ENCODE measurements at places on chromosomes 6 and 20. TPM values are rescaled to one million over a fixed set of nuclear protein-coding genes. Genes with fewer than 3 reads are reported as not detected.

Gene CCN5
- 6.7 TPM for total RNA-seq

Gene F13A1
- total RNA-seq, result 6.9 TPM

Gene OR2H2
- not detected for total RNA-seq

Gene AFG1L
- total RNA-seq, result 2.8 TPM

Gene SLC26A8
- total RNA-seq, result not detected

GRCh38 chr6:71463061-71463460, 174.4 kb downstream of the OGFRL1 start:
- no peak for DNase-seq

GRCh38 chr6:3326184-3326971, 67.6 kb downstream of the PSMG4 start:
- DNase-seq, result no peak

GRCh38 chr20:63572788-63573646, 1.0 kb downstream of the HELZ2 start:
- DNase-seq, result no peak

DNA sequence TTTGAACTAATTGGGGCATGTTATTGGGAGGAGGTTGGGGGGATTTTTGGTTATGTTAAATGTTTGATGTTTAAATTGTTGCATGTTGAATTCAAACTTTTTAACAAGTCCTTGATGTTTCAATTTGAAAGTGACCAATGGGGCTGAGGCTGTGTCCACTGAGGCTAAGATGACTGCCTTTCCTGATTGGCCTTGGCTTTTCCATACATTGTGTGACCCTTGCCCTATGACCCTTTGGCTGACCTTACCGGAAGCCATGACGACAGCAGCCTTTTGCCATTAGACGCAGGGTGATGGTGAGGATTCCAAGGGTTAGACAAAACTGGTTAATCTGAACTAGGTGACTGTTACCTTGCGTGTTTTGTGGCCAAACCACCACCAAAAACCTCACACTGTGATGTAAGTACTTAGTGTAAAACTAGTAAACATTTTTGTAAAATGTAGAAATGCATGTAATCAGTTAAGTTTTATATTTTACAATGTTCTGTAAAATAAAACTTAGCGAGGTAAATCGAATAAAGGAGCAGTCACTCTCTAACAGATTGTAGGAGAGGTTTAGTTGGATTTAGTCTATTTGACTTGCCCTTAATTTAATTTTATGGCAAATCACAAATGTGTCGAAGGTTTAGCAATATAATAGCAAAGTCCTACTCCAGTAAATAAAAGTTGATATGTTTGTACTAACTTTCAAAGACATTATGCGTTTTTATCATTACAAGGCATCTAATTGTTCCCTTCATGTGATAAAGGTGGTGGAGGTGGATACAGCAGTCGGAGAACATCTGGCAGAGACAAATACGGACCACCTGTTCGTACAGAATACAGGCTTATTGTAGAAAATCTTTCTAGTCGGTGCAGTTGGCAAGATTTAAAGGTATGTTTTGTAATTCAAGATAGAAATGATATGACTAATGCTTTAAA, 1.6 kb downstream of the SRSF6 start:
- DNase-seq, result no peak

DNA sequence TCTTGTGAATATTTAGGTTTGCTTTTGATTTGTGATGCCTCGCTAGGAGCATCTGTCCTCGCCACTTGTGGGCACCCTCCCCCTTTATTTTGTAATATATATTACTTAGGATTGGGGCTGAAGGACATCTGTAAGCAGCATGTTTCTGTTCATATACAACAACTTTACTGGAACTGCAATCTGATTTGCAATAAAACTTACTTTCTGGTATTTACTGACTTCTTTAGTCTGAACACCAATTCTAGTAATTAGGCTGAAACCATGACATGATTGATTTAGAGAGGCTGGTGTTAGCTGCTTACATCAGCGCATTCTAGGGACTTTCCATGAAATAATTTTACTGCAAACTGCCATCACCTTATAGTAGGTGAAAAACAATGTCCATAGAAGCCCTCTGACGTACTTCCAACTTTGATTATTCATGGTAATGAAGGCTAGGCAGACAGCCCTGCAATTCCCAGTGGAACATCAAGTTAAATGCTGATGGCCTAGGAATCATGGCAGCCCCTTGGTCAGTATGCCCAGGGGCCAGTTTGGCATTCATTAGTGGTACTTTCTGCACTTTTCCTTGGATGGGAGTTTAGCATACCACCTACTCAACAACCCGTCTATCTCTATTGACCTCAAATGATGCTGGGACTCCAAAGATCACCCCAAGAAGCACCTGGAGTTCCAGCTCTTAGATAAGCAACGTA, 132.9 kb upstream of the MCHR2 start:
- no peak for DNase-seq

DNA sequence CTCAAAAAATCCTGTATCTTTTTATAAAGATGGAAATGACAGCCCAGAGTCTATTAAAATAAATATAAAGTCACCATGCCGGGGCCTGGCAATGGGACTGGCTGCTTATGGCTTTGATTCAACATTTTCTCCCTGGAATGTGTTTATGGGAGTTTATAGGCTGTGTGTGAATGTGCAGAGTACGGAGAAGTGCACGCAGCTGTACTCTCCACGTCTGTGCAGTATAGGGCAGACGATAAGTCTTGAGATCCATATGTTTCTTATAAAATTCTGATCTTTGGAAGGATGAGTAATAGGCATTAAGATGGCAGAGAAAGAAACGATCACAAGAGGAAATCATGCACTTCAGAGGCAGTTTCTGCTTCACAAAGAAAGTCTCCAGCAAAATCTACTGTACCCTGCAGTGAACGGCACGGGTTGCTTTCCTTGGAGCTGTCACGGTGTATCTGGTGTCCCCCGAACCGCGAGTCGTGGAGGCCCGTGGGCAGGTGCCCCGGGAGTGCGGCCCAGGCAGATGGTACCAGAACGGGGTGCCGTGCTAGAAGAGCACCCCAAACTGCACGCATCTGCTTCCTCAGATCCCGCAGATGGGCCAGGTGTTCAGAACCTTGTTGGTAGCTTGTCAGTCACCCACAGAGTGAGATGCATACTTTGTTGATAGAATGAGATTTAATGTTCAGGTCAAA, 382.5 kb downstream of the TAF4 start:
- no peak for DNase-seq

GRCh38 chr6:44959651-44960050, 368.5 kb upstream of the RUNX2 start:
- DNase-seq, result no peak

DNA sequence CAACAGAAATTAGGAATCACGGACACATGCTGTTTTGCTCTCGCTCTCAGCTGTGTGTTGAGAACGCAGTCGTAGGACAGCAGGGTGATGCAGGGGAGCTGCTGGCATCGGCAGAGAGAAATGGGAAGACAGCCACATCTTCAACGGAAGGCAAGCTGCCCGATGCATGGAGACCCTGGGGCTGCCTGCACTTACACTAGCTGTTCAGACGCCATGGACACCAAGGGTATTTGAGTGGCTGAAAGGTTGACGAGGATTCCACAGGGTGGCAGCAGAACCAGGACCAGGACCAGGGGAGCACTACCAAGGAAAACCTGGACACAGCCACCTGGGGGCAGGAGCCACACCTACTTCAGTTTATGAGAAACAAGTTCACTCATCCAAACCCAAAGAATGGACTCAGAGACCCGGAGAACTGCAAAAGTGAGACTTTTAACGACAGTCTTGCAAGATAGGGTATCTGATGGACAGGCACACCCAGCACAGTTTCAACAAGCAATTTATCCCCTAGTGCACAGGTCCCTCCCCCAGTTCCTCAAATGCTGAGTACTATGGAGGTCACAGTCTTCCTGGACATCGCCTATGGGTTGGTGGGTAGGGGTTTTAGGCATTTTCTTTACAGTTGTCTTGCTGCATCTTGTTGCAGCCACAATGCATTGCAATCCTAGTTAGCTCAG, 56.3 kb upstream of the ENTPD6 start:
- no peak for DNase-seq

DNA sequence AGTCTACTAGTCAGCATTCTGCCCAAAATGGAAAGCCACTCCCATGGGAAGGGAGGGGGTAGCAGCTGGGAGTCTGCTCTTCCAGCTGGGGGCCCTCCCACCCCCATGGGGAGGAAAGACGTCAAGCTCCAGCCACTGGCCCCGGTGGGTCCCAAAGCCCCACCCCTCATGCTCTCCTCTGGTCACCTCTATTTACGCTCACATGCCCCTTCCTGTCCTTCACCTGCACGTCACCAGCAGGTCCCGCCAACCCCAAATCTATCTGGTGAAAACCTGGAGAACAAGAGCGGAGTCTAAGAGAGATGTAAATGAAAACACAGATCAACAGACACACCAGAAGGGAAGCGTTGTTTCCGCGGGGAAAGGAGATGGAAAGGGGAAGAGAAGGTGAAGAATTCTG, 30.0 kb upstream of the ZBP1 start:
- DNase-seq, result no peak

DNA sequence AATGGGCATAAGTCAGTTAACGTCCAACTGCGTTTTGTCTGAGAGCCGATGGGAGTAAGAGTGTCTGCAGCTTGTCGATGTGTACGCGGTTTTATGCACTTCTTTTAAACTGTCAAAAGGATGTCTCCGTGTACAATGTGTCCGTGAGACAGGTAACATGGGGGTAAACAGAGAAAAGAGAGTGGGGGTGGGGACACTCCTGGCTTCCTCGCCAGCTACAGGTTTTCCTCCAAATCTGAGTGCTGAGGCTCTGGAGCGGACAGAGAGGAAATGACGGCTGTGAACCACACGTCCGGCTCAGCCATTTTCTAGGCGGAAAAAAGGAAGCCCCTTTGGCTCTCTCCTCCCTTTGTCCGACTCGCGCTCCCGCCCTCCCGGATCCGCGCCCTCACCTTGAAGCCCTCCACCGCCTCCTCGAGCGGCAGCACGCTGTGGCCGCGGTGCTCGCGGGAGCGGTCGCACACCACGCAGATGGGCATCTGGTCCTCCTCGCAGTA, 916 bp downstream of the TRIM27 start:
- no peak for DNase-seq

DNA sequence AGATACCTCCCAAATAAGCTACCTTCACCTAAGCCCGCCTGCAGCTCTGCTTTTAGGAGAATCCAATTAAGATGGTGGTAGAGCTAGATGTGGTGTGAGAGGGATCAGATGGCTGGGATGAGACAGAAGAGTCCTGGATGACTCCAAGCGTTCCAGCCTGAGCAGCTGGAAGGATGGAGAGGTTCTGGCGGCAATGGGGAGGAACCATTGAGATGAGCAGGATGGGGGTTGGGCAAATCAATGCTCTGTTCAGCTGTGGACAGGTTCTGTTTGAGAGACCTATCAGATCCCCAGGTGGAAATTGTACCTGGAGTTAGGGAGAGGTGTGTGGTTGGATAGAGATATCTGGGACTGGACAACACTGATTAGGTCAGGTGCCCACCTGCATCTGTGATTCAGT, 23.0 kb downstream of the PHACTR3 start:
- no peak for DNase-seq

GRCh38 chr6:85431271-85431670, 18.6 kb upstream of the NT5E start:
- DNase-seq, result no peak
